ENCODE measurements at places on chromosomes 3 and 15.
A peak's percentile ranks its signal among the peaks of the same experiment; 100 is the strongest.

DNA sequence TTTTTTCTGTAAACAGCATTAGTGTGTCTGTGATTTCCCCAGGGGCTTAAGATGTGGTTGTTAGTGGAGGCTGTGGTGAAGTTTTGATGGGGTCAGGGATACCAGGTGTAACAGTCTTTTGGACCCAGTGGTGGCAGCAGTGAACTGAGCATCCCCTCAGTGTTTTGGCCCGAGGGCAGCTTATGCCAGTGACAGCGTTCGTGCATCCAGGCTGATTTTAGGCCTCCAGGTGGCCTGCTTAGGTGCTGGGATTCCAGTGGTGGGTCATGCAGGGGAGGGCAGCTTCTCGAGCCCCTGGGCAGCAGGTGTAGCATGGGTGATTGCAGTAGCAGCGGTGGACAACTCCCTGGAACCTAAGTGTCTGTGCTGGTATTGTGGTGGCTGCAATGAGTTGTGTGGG lies 29.2 kb downstream of the STT3B start:
- DNase-seq: no peak

DNA sequence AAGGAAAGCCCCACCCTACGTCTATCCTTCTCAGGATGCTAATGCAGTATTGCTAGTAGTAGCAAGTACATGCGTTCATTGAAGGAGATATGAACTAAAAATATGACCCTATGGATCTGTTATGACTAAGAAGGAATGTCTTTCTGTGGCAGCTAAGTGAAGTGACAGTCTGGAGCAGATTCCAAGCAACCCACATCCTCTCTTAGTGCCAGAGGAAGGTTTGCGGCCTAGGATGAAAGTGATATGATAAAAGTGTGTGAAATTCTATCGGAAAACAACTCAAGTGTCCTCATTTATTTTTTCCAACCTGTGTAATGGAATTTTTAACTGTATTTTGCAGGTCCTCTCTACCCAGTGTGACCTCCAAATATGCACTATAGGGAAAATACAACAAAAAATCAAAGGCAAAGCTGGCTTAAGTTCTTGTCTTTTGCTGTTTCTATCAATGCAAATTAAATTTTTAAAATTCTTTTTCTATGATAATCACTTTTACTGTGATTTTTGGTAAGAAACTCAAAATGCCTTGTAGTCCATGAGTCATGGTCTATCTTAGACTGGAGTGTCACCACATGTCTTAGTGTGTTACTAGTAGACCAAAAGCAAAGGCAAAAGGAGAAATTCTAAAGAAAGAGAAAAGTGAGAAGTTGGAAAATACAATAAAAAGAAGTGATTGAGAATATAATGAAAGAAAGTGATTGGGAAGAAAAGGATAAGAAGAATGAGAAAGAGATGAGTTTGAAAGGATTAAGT lies 161.2 kb upstream of the TMCO5A start:
- DNase-seq: no peak

DNA sequence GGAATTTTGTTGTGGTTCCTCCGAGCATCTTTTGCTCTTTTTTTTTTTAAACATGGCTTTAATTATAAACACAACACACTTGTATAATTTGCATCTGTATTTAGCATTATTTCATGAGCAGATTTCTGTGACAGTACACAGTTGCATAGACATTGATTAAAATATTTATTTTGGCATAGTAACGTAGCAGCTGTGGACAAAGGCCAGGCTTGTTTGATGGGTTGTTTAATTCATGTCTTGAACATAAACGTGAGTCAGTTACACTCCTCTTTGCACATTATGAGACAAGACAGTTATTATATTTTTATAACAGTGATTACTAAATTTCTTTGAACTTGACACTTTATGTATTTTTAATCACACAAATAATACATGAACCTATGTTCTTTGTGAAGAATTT lies 182.5 kb downstream of the CACNA2D3 start:
- no peak for DNase-seq

DNA sequence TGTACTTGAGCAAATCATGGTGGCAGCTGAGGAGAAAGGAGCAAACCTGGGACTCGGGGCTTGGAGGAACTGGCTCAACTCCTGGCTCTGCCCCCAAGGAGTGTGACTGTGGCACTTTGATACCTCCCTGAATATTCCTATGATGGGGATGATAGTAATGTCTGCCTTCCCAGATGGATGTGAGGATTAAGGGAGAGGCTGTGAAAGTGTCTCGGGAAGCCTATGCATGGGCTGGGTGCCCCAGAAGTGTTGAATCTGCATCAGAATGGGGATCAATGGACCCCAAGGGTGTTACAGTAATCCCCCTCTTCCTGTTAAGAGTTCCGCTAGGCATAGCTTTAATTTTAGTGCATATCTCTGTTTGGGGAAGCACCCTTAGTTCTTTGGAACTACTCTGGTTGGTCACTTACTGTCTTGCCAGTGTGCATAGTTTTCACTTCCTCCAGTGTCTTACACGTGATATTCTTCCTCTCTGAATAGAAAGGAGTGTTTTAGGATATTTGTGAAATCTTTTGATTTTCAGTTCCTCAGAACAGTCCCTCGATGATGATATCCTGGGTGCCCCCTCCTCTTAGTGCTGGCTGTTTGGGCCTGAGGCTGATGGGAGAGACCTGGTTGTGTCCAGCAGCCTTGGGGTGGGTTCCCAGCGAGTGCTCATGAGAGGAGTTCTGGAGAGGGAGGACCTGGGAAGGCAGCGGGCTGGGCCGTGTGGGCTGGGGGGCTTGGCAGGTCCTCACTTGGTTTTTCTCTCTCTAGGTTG lies 97.5 kb downstream of the CHDH start:
- DNase-seq: no peak

- DNase-seq: peak; percentile 82
These were observed 513 bp downstream of the CLASP2 start for GRCh38 chr3:33717616-33717865.

- no peak for DNase-seq
These were observed 93.4 kb upstream of the CTDSPL start for GRCh38 chr3:37768107-37768809.
